ENCODE measurements at places on chromosomes 4 and X.

GRCh38 chr4:85901500-85901899 lies 426.6 kb downstream of the ARHGAP24 start:
- DNase-seq = peak; percentile 18

DNA sequence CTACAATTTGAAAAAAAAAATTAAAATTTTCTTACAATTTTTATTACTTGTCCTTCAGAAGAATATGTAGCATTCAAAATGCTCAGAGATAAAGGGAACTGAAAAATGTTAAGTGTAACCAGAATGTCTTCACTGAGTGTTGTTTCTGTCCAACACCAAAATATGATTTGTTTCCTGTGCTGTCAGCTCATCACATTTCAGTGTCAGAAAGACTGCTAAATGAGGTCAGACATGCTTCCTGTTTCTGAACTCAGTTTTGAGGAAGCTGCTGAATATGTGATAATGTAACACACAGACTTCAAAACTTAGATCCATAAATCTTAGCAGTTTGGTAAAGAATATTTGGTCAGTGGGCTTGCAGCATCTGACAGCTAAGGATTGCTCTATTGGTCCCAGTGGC lies 1849.7 kb downstream of the PCDH7 start:
- DNase-seq = no peak

DNA sequence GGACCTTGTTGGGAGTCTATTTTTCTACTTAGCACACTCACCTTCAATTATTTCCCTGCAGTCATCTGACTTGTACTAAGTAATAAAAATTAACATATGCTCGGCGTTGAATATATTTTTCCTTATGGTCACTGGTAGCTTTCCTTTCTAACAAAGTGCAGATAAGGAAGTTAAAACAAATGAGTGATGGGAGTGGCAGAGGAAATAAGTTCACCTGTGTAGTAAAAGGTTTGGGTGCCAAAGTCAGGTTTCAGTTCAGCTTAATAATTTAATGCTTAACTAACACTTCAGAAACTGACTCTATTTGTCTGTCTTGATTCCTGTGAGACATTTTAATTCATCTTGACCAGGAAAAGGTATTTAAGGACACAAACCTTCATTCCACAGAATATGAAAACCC lies 184.4 kb downstream of the PCDH7 start:
- no peak for DNase-seq

- no peak for DNase-seq
Measured at GRCh38 chr4:138259824-138260223, 17.7 kb upstream of the SLC7A11 start.

DNA sequence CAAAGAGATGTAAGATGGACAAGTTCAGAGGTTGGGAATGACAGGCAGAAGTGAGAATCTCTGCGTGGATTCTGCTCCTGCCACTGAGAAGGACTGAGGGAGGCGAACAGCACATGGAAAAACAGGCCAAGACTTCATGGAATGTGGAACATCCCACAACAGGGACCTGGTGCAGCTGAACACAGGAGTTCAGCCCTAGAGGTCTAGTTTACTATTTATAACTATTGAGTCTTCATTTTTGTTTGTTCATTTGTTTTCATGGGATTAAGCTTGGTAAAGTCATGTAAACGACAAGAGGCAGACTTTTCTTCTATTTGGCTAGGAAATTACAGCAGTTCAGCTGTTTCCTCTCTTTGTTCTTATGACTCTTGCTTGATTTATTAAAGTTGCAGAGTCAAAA lies 234.5 kb downstream of the MAML3 start:
- DNase-seq = no peak

- DNase-seq = no peak
Measured at GRCh38 chr4:43066415-43066814, 173.9 kb downstream of the GRXCR1 start.

GRCh38 chr4:74675673-74676279 lies 118.5 kb downstream of the BTC start:
- peak; percentile 38 for DNase-seq

GRCh38 chrX:56402207-56402606 lies 161.2 kb upstream of the UBQLN2 start:
- no peak for DNase-seq

- DNase-seq = no peak
Measured at GRCh38 chrX:78024349-78025059, 55.1 kb upstream of the PGAM4 start.

- DNase-seq = no peak
Measured at GRCh38 chr4:1839282-1839681, 16.7 kb downstream of the LETM1 start.

GRCh38 chr4:66949419-66949818 lies 595.9 kb downstream of the CENPC start:
- DNase-seq = no peak

- no peak for DNase-seq
Measured at GRCh38 chr4:47654972-47655693, 170.1 kb downstream of the ATP10D start.

- DNase-seq = no peak
Measured at GRCh38 chrX:107738272-107738671, 37.3 kb downstream of the TSC22D3 start.

- DNase-seq = no peak
Measured at GRCh38 chrX:87370865-87371264, 146.7 kb upstream of the KLHL4 start.

DNA sequence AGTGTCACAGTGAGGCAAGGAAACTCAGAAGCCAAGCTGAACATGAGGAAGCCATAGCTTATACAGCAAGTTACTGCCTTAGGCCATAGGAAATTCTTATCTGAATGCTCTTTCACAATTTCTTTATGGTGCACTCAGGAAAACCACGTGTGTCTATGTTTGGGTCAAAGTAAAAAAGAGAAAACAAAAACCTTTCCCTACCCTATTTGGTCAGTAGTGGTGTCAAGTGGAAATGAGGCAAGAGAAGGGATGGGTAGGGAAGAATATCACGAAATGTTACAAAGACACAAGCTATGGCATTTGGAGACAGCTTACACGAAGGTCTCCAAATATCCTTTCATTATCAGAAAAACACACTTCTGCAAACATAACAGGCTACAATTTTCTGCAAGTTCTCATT lies 83.4 kb upstream of the INPP4B start:
- no peak for DNase-seq

DNA sequence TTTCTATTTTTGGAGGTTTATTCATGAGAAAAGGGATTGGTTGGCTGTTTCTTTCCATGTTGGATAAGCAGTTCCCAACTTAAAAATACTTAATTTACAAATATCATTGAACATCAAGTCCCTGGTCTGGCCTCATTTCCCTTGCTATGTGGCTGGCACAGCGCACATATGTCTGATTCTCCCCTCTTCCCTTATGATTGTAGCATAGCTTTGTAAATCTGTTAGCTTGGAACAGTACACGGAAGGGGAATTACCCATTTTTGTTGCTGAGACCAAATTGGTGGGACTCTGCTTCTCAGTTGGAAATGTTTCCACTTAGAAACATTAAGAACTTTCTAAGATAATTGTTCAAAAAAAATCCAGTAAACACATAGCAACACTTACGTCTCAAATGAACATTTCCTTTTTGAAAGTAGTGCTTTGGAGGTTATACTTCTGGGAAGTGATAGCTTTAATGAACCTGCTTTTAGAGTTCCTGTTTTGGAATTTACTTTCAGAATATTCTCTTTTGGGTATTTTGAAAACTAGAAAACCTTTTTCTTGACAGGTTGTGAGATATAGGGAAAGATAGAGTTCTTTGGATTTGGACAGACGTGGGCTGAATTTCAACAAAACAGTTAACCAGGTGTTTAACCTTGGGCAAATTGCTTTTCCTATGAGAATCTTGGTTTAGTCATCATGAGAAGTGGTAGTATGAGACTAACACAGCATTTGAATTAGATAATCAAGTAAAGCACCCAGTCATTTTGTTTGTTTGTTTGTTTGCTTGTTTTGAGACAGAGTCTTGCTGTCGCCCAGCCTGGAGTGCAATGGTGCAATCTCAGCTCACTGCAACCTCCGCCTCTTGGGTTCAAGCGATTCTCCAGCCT lies 47.3 kb downstream of the STIM2 start:
- DNase-seq = no peak

- DNase-seq = no peak
Measured at GRCh38 chr4:104044369-104044768, 324.6 kb upstream of the TACR3 start.

GRCh38 chr4:184282251-184282713 lies 64.6 kb upstream of the ENPP6 start:
- DNase-seq = no peak

DNA sequence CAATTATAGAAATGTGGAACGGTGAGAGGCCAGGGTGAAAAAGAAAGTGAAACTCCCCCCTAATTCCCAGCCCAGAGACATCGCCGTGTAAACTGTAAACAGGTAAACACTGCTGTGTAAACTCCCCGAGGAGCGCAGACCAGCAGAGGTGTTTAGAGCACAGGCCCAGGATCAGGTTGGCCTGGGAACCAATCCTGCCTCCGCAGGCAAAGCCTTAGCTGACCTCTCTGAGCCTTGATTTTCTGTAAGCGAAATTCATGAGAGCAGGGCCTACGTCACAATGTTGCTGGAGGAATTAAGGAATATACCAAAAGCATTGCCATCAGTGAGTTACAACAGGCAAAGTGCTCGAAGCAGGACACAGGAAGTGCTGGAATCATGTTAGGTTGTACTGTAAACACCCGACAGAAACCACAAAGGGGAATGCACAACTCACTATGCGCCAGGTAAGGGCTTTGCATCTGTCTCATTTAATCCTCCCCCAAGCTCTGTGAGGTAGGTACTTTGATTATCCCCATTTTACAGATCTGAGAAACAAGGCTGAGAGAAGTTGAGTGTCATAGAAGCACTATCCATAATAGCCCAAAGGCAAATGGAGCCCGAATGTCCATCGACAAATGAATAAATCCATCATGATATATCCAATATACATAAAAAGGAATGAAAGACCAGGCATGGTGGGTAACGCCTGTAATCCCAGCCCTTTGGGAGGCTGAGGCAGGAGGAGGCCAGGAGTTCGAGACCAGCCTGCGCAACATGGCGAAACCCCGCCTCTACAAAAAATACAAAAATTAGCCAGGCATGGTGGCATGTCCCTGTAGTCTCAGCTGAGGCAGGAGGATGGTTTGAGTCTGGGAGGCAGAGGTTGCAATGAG lies 30.7 kb upstream of the KIAA0232 start:
- no peak for DNase-seq

DNA sequence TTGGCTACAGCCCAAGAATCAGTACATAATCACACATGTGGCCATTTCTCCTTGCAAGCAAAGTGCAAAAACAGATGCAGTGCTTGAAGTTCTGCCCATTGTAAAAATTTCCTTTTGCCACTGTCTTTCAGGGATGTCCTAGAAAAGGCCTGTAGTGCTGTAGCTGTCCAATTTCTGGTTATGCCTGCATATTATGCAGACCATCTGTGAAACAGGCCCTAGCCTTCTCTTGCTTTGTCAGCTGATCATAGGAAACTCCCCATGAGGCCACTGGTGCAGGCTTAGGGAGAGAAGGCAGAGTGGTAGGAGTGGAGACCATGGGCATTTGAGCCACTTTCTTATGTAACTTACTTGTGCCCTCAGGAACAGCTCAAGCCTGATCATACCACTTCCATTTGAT lies 130.4 kb upstream of the GABRA2 start:
- no peak for DNase-seq

GRCh38 chr4:89177807-89178206 lies 66.5 kb downstream of the TIGD2 start:
- no peak for DNase-seq

DNA sequence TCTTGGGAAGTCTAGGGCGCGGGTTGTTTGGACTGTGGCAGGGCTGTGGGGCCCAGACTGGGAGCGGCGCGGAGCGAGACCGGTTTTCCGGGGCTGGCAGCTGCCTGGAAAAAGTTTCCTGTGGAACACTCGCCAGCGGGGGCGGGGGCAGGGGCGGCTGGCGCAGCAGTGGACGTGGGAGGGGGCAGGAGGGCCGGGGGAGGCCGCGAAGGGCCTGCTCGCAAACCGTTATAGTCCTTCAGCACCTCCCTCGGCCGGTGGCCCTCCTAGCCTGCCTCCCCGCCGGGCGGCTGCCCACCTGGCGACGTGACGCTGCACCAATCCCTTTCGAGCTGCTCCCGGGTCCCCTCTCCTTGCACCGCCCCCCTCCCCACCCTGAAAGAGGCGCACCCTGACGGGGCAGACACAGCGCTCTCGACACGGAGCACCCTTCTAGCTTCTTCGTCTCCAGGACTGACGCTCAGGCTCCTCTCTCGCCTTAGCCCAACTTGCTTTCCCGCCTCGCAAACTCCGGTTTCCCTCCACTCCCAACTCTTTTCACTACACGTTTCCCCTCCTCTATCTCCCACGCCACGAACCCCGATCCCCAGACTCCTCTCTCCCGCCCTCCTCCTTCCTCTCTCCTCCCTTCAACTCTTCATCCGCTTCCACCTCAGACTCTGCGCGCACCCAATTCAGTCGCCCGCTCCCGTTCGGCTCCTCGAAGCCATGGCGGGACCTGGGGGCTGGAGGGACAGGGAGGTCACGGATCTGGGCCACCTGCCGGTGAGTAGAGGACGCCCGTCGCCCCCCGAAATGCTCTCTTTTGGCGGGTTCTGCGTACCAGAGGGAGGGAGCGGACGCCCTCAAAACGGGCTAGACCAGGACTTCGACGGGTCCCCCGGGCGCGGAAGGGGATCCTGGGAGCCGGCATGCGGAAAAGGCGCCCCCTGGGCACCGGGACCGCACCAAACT lies at the start of gene NRK:
TSS of gene NRK (plus strand) at position 402 of the 954 bp plus-strand sequence. CDS start at position 709, 307 bp downstream.
- no peak for DNase-seq

DNA sequence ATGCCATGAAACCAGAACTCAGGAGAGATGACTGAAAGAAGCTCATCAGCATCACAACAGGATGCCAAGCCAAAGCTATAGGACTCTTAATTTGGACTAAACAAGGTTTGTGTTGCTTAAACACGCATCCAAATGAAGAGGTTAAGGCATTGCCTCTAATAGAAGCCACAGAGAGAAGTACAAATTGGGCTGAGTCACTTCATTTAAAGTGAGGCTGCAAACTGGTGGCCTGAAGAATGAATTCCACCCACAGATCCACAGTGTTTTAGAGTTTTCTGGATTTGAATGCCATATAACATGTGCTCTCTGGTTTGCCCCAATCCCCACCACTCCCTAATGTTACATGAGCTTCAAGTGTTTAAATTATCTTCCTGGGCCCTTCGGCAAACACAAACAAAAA lies 103.5 kb downstream of the FIP1L1 start:
- DNase-seq = no peak

DNA sequence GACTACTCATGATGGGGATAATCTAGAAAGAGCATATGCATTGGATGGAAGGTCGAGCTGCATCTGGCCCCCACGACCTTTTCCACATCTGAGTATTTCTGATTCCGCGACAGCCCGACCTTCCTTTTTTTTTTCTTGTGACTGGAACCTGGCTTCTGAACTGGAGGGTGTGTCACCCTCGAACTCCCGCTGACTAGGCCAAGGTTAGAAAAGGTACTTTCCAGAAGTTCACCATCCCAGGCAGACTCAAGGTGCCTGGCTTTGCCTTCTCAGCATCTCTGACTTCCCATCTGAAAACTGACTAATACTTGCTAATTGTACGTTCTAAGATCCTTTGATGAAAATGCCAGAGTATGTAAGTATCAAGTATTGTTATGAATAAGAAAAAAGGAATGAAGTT lies 49.3 kb upstream of the CD40LG start:
- no peak for DNase-seq

- no peak for DNase-seq
Measured at GRCh38 chr4:17309567-17310268, 202.2 kb downstream of the QDPR start.

Measured in AG04450 (cell line).